ENCODE measurements at places on chromosomes 5 and 9.
A peak's percentile ranks its signal among the peaks of the same experiment; 100 is the strongest.

- DNase-seq = no peak
Measured at GRCh38 chr5:125236007-125236406, 489.6 kb upstream of the ZNF608 start.

DNA sequence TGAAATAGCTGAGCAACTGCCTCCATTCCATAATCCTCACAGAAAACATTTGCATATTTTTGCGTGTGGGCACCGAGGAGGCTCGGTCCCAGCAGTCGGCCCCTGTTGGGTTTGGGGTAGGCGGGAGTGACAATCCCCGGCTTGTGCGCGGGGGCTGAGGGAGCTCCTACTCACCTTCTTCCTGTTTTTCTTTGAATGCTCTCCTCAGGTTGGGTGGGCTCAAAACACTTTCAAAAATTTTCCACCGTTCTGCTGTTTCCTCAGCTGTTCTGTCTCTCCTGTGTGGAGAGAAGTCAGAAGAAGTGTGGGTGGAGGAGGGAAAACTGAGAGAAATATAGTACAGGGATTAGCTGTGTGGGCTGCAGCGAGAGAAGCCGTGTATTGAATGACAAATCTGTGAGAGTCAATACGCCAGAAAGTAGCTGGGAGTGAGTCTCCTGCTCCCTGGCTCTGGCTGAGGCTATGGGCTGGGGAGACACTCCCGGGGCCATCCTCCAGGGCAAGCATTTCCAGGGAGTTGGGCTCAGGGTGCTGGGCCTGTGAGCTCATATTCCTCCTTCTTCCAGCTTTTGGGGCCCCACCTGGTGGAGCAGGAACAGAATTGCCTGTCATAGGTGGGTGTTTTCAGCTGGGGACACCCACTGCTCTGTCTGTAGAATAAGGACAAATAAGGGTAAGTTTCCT, 84.7 kb downstream of the CMYA5 start:
- DNase-seq = peak; percentile 26

DNA sequence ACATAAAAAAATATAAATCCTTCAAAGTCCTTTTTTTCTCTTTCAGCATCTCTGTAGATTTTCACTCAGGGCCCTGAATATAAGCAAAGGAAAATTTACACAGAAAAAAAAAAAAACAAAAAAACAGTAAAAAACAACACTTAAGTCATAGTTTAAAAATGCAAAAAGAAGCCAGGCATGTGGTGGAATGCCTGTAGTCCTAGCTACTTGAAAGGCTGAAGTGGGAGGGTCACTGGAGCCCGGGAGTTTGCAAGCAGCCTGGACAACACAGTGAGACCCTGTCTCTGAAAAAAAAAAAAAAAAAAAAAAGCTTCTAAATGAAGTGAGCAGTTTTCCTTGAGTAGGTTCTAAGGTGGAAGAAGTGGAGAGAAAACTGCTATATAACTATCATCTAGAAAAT, 55.0 kb upstream of the BNC2 start:
- no peak for DNase-seq

- DNase-seq = no peak
Measured at GRCh38 chr9:100466829-100467221, 6.1 kb upstream of the TMEFF1 start.

- DNase-seq = no peak
Measured at GRCh38 chr9:76560481-76560922, 101.5 kb downstream of the GCNT1 start.

DNA sequence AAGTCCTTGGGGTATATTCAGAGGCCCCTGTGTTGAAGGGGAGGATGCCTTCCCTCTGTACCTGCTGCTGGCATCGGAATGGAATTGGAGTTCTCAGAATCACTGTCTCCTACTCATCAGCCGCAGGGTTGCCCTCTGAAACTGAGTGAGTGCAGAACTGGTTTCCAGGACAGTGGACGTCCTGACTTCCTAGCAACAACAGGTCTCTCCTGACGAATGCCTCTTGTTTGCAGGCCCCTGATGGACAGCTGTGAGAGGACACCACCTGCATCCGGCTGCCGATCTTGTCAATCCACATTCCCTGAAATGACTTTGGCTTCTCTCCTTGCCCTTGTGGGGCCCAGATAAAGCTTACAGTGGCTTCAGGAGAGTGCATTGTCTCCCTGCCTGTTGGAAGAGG, 274.5 kb downstream of the NSG2 start:
- no peak for DNase-seq

DNA sequence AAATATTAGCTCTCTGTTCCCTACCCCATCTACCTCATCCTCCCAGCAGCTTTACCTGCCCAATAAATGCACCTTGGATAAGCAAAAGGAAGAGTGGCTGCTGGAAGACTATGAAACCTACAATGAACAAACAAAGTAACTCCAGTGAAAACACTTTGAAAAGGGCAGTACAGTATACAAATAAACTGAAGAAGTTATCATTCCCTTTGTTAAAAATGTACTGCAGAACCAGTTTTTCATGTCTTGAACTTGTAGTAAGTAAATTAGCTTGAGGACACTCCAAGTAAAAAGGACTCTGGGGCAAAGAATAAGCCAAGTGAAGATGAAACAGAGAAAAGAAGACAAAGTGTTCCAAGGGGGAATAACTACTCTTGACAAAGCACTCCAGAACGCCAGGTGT, 457.1 kb downstream of the DTWD2 start:
- DNase-seq = no peak

- DNase-seq = no peak
Measured at GRCh38 chr5:126360467-126360866, 62.7 kb upstream of the GRAMD2B start.

GRCh38 chr9:31582561-31582960, 801.9 kb upstream of the ACO1 start:
- DNase-seq = no peak

DNA sequence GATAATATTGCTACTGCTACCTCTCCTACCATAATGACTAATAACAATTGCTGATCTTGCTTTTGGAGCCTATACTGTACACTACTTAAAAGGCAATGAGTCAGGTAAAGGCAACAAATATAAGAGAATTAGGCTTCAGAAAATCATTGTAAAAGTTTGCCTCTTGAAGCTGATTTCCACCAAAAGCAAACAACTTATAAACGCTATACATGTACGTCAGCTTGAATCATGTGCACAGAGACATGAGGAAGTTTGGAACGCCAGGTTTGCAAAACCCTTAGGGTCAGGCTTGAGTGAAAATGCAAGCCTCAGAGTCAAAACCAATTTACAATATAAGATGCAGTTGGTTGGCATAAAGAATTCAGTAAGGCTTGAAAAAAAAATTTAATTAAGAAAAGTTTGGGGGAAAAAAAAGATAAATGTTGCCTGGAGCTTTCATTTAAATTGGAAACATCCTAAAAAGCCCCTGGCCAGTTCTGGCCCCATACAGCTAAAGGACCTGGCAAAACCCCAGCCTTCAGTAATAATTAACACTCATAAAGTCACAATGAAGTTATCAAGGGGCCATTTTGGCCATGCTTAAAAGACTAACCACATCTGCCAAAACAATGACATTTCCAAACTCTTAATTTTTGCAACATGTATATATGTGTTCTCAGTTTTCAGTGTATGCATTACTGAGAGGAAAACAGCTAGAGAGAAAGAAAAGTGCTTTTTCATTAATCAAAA, 181.0 kb upstream of the NFIL3 start:
- DNase-seq = no peak

GRCh38 chr5:122680623-122681350, 94.1 kb upstream of the SNX2 start:
- no peak for DNase-seq

DNA sequence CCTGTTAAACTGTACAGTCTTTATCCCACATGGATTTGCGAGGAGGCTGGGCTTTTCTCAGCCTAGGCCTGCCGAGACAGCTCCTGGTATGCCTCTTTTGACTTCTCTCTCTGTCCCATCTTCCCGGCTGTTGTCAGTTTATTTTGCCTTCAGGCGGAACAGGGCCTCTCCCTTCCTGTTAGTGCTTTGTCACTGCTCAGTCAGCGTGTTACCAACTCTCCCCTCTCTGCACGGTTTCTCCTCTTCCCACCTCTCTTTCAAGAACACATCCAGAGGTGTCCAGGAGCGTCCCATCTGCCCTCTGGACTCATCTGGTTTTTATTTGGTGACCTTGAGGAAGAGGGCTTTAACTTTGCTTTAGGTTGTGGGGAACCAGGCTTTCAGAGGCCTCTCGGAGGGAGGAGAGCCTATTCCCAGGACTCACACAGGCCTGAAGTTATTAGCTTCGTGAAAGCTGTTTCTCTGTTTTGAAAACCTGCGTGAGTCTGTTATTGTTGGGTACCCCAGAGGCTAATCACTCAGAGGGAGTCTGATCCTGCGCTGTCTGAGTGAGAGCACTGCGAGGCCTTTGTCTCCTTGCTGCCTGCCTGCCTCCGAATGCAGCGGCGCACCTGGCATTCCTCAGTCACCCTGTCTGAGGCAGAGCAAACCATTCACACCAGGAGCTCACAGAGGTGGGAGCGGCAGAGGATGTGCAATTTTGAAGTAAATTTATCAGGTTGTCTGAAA, 234.4 kb upstream of the MPDZ start:
- DNase-seq = peak; percentile 87

GRCh38 chr5:77492653-77493000, 511 bp upstream of the WDR41 start:
- DNase-seq = no peak

GRCh38 chr5:13921578-13921977, 22.9 kb downstream of the DNAH5 start:
- no peak for DNase-seq

GRCh38 chr5:127608077-127608660, 40.7 kb upstream of the CTXN3 start:
- no peak for DNase-seq

DNA sequence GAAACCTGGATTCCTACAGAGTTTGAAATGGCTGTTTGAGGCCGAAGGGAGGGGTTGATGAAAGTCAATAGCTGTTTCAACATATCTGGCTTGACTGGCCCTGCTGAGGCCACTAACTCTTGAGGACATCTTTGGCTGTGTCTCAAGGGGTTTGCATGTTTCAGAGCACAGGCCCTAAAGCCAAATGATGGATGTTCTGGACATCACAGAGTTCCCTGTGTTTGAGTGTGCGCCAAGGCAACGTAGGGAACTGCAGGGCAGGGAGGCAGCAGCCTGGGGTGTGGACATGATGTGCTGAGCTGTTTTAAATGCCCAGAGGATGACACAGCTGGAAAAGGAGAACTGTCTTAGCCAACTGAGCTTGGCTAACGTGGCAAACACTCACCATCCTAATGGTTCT, 89.6 kb downstream of the RAPGEF1 start:
- DNase-seq = no peak

DNA sequence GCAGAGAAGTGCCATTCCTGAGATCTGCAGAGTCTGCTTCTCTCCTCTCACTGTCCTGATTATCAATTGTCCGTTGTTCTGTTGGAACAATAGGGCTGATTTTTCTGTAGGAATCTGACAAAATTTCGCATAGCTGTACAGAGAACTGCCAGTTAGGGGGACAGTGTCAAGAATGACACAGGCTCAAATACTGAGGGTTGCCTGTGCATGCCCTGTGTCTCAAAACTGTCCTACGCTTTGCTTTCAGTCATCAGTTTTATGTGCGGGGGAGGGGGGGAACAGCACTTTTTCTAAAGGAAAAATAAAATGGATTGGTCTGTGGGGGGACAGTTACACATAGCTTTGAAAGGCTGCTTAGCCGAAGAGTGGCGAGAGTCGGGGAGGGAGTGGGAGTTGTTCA, 248.6 kb downstream of the PDZD2 start:
- DNase-seq = no peak

DNA sequence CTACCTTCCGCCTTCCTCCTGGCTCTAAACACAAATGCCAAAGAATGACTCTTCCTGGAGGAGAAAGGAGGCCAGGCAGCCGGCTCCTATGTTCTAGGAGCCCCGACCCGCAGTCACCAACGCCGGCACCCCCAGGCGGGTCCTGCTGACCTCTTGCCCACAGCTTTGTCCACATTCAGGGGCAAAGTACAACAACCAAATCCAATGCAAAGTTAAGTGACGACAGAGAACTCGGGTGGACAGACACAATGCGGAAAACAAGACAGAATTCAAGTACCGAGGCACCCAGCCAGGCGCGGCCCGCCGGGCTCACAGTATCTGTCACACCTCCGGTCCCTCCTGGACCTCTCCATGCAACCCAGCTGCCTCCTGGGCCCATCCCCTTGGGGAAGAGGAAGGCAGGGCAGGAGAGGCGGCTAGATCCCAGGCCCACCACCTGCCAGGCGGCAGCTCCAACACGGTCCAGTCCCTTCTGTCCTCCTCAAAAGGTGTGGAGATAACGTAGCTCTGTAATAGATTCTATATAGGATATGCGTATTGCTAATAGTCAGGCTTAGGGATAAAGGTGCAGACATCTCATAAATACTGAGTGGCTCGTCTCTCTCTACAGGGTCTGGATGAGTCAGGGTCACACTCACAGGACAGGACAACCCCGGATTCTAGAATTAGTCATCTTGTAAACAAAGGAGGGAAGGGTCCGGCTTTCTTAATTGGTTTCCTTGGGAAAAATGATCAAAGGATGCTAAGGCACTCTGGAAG, 46.9 kb upstream of the UBAC1 start:
- no peak for DNase-seq

GRCh38 chr9:33662871-33663270, 132.5 kb upstream of the PRSS3 start:
- no peak for DNase-seq

GRCh38 chr5:73304381-73304780, 131.4 kb downstream of the TMEM174 start:
- DNase-seq = no peak

GRCh38 chr5:160260881-160261815, 31.8 kb downstream of the FABP6 start:
- no peak for DNase-seq

DNA sequence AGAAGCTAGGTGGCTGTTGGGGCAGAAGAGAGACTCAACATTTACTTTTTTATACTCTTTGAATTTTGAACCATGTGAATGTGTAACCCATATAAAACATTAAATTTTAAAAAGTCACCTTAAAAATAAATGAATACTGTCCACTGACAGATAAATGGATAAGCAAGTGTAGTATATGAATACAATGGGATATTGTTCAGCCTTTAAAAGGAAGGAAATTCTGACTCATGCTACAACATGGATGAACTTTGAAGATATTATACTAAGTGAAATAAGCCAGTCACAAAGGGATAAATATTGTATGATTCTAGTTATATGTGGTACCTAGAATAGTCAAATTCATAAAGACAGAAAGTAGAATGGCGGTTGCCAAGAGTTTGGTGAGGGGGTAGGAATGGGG, 113.9 kb downstream of the TMEM174 start:
- no peak for DNase-seq

DNA sequence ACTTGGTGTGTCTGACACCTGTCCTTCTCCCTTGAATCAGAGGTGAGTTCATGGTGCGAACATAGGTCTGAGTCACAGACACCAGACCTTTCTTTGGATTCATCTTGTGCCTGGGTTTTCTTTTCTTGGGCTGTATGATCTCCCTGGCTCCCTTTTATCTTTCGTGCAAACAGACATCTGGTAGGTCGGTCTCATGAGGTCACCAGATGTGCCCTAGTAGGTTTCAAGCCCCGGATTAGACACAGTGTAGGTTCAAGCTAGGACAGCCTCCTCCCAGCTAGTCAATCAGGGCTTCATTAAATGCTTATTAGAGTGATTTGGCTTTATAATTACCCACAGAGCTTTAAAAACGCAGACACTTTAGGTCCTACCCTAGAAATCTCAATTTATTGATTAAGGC, 106.0 kb upstream of the MYO10 start:
- DNase-seq = no peak

GRCh38 chr5:37918424-37918823, 78.6 kb upstream of the GDNF start:
- DNase-seq = no peak

- DNase-seq = no peak
Measured at GRCh38 chr5:142836048-142836447, 65.9 kb downstream of the ARHGAP26 start.

GRCh38 chr5:73497497-73498056, 665 bp upstream of the BTF3 start:
- peak; percentile 5 for DNase-seq

- no peak for DNase-seq
Measured at GRCh38 chr9:16333691-16334090, 536.8 kb downstream of the BNC2 start.
